ENCODE measurements at places on chromosomes 3 and 15.

GRCh38 chr15:41634072-41634626, 26.1 kb upstream of the MGA start:
- H3K27me3 ChIP-seq = no peaks in the 10 kb centered on the region
- H3K36me3 ChIP-seq = no peaks in the 10 kb centered on the region
- DNase-seq = no peak
- H3K4me1 ChIP-seq = no peaks in the 10 kb centered on the region

- no peak overlapping the region for H3K27ac ChIP-seq
- no peaks in the 10 kb centered on the region for H3K36me3 ChIP-seq
- H3K4me3 ChIP-seq = no peak overlapping the region
- H3K27me3 ChIP-seq = no peaks in the 10 kb centered on the region
- H3K4me1 ChIP-seq = no peaks in the 10 kb centered on the region
Measured at GRCh38 chr3:106839576-106840280, 537.5 kb upstream of the CCDC54 start.

GRCh38 chr15:25944386-25944785, 81.3 kb upstream of the ATP10A start:
- H3K4me3 ChIP-seq = no peak overlapping the region
- no peak overlapping the region for H3K27ac ChIP-seq
- no peaks in the 10 kb centered on the region for H3K4me1 ChIP-seq
- no peaks in the 10 kb centered on the region for H3K36me3 ChIP-seq

DNA sequence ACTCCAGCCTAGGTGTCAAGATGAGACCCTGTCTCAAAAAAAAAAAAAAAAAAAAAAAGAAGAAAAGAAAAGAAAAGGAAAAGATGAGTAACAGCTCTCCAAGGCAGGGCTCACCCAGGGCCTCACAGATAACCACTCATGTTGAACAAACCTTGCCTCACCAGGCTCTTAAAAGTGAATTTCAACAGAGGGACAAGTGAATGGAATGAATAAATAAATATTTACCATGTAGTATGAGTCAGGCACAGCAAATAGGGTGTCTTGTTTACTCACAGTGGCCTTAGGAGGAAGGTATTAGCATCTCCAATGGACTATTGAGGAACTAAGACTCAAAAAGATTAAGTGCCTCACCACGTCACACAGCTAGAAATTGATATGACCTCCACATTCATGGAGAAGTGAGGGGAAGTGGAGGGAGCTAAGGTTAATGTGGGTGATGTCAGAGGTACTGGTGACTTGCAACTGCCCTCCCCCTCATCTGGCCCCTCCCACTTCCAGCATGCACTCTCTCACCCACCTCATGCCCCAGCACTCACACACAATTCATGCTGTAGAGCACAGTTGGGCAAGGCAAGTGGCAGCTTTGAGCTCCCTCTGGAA, 255.5 kb downstream of the UACA start:
- H3K4me1 ChIP-seq = peaks cover 59% of the 10 kb centered on the region
- peak; percentile 39 for DNase-seq
- no peak overlapping the region for H3K27ac ChIP-seq

GRCh38 chr15:29457729-29458128, 188.1 kb upstream of the NSMCE3 start:
- no peak for DNase-seq
- H3K27ac ChIP-seq = no peak overlapping the region
- peaks cover 13% of the 10 kb centered on the region for H3K4me1 ChIP-seq
- H3K36me3 ChIP-seq = no peaks in the 10 kb centered on the region
- peaks cover 9% of the 10 kb centered on the region for H3K27me3 ChIP-seq

DNA sequence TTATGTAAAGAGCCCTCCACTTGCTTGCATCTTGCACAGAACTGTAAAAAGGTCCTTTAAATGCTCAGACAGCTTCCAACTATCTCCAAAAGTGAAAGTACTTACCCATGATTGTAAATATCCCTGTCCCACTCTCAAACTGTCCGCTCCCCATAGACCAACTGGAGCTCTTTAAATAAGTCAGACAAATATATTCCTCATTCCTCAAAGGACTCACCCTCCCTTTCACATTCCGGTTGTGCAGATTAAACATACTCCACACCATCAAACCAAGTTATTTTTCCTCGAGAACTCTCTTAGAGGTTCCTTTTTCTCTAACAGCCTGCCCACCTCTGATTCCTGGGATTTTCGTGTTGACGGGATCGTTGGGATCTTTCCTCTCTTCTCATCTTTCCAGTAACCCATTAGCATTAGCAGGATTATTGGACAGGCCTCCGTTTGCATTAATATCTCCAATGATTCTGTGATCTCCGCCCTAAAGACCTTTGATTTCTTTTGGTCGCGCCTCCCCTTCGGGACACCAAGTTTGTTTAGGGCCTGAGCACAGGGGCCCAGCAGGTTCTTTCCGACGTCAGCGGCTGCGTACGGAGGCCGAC, 763 bp downstream of the GOLGB1 start:
- H3K36me3 ChIP-seq = peaks cover 1% of the 10 kb centered on the region
- peaks cover 7% of the 10 kb centered on the region for H3K4me1 ChIP-seq
- no peak overlapping the region for H3K4me3 ChIP-seq
- no peak for DNase-seq
- no peak overlapping the region for H3K27ac ChIP-seq

GRCh38 chr3:77618686-77619085, 578.8 kb downstream of the ROBO2 start:
- H3K27me3 ChIP-seq = no peaks in the 10 kb centered on the region
- DNase-seq = no peak
- H3K36me3 ChIP-seq = no peaks in the 10 kb centered on the region

GRCh38 chr3:167480748-167481147, 6.9 kb upstream of the SERPINI2 start:
- no peaks in the 10 kb centered on the region for H3K36me3 ChIP-seq
- no peak overlapping the region for H3K27ac ChIP-seq
- H3K4me3 ChIP-seq = no peak overlapping the region
- no peak for DNase-seq

DNA sequence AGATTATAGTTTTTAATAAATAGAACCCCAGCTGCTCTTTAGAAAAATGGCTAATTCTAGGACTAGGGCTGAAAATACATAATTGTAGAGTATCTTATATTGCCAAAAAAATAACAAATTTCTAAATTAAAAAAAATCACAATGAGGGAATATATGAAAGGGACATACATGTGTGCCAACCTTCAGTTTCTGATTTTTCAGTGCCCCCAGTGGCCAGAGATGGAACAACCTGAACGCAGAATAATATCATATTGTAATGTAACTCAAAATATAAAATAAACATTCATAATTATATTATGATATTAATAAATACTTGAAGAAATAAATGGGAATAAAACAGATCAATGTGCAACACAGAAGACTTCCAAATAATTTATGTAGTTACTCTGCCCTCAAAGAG, 460.5 kb downstream of the ZNF385D start:
- H3K27me3 ChIP-seq = no peaks in the 10 kb centered on the region
- no peak overlapping the region for H3K4me3 ChIP-seq
- no peaks in the 10 kb centered on the region for H3K4me1 ChIP-seq

- H3K36me3 ChIP-seq = no peaks in the 10 kb centered on the region
- H3K4me3 ChIP-seq = no peak overlapping the region
- H3K27ac ChIP-seq = no peak overlapping the region
- no peaks in the 10 kb centered on the region for H3K4me1 ChIP-seq
Measured at GRCh38 chr3:72329354-72329753, 518.9 kb downstream of the SHQ1 start.

DNA sequence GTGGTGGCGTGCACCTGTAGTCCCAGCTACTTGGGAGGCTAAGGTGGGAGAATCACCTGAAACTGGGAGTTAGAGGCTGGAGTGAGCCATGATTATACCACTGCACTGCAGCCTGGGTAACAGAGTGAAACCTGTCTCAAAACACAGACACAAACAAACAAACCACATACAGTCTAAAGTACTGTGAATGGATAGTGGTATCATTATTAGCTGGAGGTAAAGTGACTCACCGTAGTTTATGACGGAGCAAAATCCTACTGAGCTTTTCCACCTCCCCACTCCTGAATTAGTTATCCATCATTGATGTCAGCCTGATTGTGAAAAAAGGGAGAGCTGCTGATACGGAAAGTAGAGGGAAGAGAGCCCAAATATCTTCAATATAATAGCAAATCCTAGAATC, 3.2 kb upstream of the CNOT10 start:
- no peak for DNase-seq
- H3K4me1 ChIP-seq = peaks cover 25% of the 10 kb centered on the region
- no peak overlapping the region for H3K27ac ChIP-seq
- no peak overlapping the region for H3K4me3 ChIP-seq
- no peaks in the 10 kb centered on the region for H3K36me3 ChIP-seq

DNA sequence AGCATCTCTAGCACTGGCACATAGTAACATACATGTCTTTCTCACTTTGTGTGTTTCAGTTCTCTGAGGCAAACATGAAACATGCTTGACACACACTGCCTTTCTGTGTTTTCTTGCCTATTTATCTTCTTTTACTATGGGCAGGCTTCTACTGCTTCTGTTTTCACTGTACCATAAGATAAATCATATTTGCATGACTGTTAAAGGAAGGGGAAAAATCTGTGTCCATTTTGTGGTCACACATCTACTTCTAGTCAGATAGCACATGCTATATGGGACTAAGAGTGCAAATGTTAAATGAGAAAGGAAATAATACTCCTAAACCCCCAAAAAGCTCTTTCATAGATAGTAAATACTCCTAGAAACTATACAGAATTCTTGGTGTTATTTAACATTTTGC, 386.4 kb downstream of the ZBTB20 start:
- H3K4me1 ChIP-seq = no peaks in the 10 kb centered on the region
- DNase-seq = no peak
- H3K36me3 ChIP-seq = no peaks in the 10 kb centered on the region
- H3K27me3 ChIP-seq = no peaks in the 10 kb centered on the region
- H3K4me3 ChIP-seq = no peak overlapping the region

DNA sequence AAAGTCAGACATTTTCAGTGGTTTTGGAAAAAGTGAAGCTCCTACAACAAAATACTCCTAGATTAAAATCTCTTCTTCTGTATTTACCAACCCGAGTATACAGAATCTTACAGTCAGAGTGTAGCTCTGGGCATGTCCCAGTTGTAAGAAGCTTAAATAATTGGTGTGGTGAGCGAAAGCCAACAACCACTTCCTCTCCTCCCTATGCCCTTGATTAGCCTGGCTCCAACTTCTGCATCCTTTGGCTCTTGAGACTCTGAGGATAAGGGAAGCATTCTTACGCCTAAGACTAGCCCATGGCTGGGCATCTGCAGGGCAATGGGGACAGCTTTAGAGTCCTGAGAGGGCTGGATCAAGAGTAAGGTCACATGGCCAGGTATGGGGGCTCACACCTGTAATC, 25.5 kb downstream of the RFT1 start:
- peak overlapping the region; percentile 50 for H3K27ac ChIP-seq
- peaks cover 92% of the 10 kb centered on the region for H3K4me1 ChIP-seq
- no peak for DNase-seq
- H3K4me3 ChIP-seq = no peak overlapping the region

All from activated naive CD4-positive, alpha-beta T cell treated with anti-CD3 and anti-CD28 coated beads, Interleukin-2, amount 10 ng/mL, durations not matched to agents 7 days and 5 days (primary cell).